Mesothelial cell of epicardium (in vitro differentiated cells): ENCODE measurements at places on chromosomes 4 and X.
A peak's percentile ranks its signal among the peaks of the same experiment; 100 is the strongest.

DNA sequence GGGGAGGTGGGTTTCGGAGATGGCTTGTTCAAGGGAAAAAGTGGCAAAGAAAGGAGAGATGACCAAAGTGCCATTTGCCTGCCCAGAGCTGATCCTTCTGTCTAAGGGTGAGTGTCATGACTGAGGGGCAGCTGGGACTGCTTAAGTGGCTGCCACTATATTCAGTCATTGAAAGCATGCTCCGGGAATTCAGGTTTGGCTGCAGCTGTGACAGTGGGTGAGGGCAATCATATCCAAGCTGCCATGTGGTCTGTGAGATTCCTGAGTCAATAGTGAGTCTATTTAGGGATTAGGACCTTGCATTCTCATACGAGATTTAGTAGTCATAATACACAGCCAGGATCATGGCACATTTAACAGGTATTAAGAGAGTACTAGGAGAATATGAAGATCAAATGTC lies 138.8 kb upstream of the BANK1 start:
- DNase-seq: no peak

- DNase-seq: no peak
Measured at GRCh38 chr4:94455081-94455480, 3.3 kb downstream of the PDLIM5 start.

- DNase-seq: peak; percentile 52
Measured at GRCh38 chrX:49884290-49884862, 5.1 kb downstream of the USP27X start.

GRCh38 chr4:179165000-179165738 lies 1722.9 kb upstream of the AGA start:
- DNase-seq: no peak

- no peak for DNase-seq
Measured at GRCh38 chr4:35364321-35364870, 879.9 kb downstream of the ARAP2 start.

GRCh38 chr4:19230906-19231545 lies 1020.7 kb upstream of the SLIT2 start:
- no peak for DNase-seq

DNA sequence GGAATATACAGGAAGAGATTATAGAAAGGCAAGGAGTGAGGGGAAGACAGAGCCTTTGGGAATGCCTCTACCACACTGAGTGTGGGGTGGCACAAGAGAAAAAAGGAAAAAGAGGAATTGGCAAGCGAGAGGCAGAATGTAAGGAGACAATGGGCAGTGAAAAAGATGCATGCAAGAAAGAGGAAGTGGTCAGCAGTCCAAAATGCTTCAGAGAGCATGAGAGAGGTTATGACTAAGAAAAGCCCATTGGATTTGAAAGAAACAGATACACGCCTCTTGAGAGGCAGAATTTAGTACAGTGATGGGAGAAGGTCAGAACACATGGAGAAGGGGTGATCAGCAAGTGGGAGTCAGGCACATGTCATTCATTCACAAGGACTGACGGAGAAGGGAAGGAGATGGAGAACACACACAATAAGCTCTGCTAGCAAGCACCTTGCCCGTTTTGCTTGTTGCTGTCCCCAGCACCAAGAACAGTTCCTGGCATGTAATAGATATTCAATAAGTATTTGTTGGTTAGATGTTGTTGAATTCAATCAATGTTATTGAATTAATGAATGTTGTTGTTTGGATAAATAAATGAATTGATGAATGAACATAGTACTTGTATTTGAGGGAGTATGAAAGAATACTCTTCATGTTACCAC lies 6.3 kb downstream of the DCHS2 start:
- DNase-seq: no peak

GRCh38 chr4:53480909-53481308 lies 103.5 kb downstream of the FIP1L1 start:
- DNase-seq: no peak

DNA sequence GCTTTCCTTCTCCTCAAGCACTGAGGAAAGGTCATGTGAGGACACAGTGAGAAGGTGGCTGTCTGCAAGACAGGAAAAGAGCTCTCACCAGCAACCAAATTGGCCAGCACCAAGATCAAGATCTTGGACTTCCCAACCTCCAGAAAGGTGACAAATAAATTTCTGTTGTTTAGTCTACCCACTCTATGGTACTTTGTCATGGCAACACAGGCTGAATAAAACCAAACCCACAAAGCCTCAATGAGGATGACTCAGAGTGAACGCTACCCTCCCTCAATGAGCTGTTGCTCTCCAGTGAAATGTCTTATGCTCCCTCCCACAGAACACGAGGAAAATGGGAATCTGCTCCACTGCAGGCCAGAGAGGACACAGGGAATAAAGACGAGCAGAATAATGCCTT lies 244.1 kb downstream of the RAB28 start:
- no peak for DNase-seq

DNA sequence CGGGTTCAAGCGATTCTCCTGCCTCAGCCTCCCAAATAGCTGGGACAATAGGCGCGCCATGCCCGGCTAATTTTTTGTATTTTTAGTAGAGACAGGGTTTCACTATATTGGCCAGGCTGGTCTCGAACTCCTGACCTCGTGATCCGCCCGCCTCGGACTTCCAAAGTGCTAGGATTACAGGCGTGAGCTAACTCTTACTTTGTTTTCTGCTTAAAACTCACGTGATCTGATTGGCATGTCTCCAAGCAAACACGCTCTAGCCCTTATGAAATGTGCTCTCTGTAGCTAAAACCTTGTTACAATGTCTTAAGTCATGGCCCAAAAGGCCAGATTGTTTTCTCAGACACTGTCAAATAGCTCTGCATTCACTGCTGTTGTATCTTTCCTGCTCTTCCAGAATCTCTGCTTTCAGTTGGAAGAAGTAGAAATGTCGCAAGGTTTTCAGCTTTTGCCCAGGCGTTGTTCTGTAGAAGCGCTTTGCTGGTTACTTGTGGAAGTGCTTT lies 39.7 kb upstream of the OGT start:
- no peak for DNase-seq

DNA sequence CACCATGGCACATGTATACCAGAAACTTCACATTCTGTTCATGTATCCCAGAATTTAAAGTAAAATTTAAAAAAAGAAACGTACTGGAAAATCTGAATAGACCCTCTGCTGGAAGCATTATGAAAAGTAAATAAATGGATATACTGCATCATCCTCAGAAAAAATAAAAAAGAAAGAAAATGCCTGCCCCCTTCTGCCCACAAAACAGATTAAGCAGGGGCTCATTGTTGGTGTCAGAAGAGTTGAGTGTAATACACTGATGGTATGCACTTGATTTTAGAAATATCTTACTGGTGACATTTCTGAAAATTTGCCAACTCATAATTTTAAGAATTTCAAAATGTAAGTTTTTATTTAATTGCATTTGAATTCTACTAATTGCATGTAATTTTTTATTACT lies 77.8 kb downstream of the LRP2BP start:
- no peak for DNase-seq

- no peak for DNase-seq
Measured at GRCh38 chr4:24516926-24517325, 67.4 kb downstream of the DHX15 start.

DNA sequence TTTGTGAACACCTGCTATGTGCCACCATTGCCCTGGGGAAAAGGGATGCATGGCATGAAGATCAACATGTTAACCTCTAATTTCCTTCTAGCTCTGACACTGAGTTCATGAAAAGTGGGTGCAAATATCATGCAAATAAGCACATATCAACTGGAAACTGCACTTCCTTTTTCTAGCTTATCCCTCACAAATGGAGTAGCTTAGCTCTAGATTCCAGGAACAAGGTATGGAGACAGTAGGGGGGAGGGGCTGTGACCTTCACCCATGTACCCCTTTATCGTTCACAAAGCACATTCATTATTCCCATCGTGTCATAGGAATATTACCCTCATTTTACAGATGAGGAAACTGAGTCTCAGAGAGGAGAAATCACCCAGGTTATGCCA lies 37.4 kb downstream of the STARD8 start:
- no peak for DNase-seq

DNA sequence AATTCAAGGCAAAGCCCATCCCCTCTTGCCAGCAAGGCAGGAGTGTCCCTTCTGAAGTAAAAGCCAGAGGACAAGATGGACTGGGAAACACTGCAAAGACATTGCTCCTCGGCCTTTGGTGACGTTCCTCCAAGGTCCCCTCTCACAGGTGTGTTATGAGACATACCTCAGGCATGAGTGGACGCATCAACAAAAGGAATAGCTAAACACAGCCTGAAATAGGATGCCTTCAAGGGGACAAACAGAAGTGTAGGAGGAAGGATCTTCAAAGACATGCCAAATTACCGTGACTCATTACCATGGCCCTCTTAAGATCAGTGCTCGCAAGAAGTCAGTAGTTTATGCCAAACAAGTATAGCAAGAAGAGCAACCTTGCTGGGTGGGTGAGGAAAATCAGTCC lies 6.0 kb upstream of the IDS start:
- DNase-seq: no peak

DNA sequence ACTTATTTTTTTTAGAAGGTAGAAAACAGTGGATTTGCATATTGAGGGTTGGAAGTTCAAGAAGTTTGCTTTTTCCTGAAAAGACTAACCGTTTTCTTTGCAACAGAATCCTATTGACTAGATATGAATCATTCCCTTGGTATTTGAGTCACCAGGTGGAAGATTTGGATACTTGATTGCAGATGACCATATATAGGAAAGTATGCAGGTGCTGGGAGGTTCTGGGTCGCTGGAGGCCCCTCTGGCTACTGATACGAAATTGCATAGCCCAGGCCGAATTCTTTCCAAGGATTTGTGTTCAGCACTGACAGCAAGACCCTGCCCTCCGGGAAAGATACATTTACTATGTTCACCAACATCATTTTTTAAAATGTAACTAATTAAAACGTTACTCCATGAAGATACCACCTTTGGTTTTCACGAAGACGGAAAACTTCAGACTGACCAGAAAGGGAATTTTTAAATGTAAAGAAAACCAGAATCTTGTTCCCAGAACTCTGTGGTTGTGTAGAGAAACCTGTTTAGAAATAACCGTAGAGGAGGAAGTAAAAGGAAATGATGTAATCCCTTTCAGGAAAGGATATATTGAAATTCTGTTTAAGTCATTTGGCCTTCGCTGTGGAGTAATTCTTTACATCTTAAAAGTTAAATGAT lies 946 bp downstream of the ANXA3 start:
- DNase-seq: no peak

DNA sequence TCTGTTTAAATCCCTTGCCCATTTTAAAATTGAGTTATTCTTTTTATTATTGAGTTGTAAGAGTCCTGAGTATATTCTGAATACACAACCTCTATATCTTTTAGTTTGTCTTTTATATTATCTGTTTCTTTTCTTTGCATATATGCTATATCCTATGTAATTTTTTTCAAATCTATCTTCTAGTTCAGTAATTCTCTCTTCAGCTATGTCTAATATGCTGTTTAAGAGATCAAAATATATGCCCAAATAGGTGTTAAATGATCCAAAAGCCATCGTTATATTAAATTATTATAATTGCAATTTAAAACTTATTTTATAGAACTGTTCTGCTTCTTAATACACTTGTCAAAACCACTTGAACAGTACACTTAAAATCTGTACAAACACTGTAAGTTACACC lies 107.4 kb upstream of the TSPAN5 start:
- DNase-seq: no peak

DNA sequence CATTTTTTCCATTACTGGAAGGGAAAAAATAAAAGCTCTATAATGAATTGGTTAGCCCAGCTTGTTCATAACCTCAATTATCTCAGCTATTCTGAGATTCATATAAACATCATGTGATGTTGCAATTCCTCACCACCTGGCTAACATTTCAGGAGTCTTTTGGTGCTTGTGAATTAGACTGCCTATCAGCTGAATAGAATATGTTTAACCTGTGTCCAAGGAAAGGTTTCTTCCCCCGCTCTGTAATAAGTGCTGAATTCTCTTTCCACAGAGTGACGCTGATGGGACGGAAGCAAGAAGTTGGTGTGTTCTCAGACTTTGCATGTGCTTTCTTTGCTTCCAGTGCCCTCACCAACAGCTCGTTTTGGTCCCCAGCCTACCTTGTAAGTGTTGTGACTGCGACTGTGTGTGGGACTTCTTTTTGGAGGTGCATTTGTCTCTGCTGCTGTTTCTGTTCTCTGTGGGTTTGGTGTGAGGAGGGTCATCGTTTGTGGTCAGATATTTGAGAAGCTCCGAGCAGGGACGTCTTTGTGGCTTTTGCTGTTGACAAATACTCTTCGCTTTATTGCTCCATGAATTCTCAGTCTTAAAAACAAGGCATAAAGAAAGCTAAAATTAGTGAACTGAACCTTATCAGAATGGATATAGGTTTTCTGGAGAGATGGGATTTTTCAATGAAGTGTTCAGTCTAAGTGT lies 61.7 kb downstream of the PPARGC1A start:
- DNase-seq: no peak

DNA sequence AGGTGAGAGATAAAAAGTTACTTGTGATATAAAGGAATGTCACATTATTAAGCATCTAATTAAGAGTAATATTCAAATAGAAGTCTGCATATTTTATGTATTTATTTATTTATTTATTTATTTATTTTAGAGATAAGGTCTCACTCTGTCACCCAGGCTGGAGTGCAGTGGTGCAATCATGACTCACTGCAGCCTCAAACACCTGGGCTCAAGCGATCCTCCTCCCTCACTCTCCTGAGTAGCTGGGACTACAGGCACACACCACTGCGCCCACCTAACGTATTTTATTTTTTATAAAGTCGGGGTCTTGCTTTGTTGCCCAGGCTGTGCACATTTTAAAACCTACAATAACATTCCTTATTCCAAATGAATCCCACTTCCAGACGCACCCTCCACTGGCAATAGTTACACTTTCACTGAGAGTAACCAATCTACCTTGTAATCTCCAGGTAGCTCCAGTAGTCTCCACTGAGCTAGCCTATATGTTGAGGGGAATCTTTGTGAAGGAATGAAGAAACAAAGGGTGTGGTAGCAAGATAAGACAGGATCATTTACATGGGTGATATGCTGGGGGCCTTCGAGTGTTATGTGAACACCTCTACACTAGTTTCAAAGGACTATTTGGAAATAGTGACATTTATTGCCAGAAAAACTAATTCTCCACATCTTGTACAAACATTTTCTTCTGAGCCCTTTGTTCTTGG lies 11.9 kb downstream of the SH3D19 start:
- no peak for DNase-seq

DNA sequence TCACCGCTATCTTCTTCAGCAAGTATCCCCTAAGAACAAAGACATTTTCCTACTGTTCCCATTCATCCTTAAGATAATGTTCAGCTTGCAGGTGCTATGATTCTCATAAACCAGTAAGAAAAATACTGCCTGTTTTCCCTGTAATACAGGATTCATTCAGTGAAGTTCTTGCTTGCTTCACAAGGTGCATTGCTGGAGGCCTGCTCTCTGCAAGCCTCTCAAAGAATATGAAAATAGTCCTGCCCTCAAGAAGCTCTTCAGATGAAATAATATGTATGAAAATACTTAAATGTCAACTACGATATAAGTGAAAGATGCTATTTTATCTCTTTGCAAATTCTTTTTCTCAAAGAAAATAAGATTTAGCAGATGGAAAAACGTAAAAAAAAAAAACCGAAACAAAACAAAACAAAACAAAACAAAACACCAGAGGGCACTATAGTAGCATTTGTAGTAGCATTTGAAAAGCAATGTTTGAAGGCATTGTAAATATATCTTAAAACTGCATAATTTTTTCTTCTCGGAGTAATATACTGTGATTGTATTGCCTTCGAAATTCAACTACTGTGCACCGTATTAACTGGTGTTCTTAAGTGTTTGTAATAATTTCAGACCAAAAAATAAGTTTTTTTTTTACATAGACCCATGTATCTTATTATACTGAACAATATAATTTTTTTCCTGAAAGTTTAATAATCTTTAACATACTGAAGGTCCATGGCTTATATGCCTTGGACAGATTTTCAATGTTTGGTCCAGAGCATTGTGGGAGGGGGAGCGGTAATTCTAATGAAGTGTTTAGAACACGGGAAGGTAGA lies 26.0 kb downstream of the ADH4 start:
- no peak for DNase-seq
